ENCODE measurements at places on chromosomes 3 and 15. TPM values are rescaled to one million over a fixed set of nuclear protein-coding genes. Genes with fewer than 3 reads are reported as not detected.

GRCh38 chr3:189229196-189229828 lies 57.5 kb downstream of the TPRG1 start:
- no peak overlapping the region for H3K27ac ChIP-seq
- H3K36me3 ChIP-seq = no peaks in the 10 kb centered on the region
- no peaks in the 10 kb centered on the region for H3K4me1 ChIP-seq
- DNase-seq = no peak
- H3K4me3 ChIP-seq = no peak overlapping the region
- H3K27me3 ChIP-seq = peaks cover 1% of the 10 kb centered on the region

GRCh38 chr3:10224794-10225665 lies 23.2 kb upstream of the TATDN2 start:
- peaks cover 4% of the 10 kb centered on the region for H3K27me3 ChIP-seq
- H3K27ac ChIP-seq = peak overlapping the region; percentile 75
- DNase-seq = peak; percentile 64
- peaks cover 15% of the 10 kb centered on the region for H3K36me3 ChIP-seq
- H3K4me3 ChIP-seq = peak overlapping the region; percentile 74
- H3K4me1 ChIP-seq = peaks cover 61% of the 10 kb centered on the region

- H3K27me3 ChIP-seq = no peaks in the 10 kb centered on the region
- no peaks in the 10 kb centered on the region for H3K36me3 ChIP-seq
- no peak overlapping the region for H3K4me3 ChIP-seq
These were observed 382.4 kb upstream of the GBE1 start for GRCh38 chr3:82143661-82144412.

Gene STAC
- not detected for polyA plus RNA-seq

Data from immature natural killer cell (primary cell).